ENCODE measurements at places on chromosomes 1 and 21. TPM values are rescaled to one million over a fixed set of nuclear protein-coding genes. Genes with fewer than 3 reads are reported as not detected.

- no peak for ATAC-seq
These were observed 7.3 kb upstream of the NRAS start for GRCh38 chr1:114723915-114724314.

DNA sequence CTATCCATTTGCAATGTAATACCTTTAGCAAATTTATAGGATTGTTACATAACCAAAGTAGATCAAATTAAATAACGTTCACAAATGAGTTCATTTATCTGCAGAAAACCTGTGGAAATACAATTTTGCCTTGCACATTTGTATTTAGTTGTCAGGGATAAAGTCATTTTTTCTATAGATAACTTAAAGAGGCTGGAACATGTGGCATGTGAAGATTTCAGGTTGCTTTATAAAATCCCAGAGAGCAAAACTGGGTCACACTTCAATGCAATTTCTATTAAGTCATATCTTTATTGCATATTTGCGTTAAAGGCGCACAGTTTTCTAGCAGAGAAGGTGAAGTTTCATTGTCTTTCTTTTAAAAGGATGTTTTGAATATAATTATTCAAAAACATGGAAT is 342.4 kb downstream of the USP25 start:
- no peak for ATAC-seq

DNA sequence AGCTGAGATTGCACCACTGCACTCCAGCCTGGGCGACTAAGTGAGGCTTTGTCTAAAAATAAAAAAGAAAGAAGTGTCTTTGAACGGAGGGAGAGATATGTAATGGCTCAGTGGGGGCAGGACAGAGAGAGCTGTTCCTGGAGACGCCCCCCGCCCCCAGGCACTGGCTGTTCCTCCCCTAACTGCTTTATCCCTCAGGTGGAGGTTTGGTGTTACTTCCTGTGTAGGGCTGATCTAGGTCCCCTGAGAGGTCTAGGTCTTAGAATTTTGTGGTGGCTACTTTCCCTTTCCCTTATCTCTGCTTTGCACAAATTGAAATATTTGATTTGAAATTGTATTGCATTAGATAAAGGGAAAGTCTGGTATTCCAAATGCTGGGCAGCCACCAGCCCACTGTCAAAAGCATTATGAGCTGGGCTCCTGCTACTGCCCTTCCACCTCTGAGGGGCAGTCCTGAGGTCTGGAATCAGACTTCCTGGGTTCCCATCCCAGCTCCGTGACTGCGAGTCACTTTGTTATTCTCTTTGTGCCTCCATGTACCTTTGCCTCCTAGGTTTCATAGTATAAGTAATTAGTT is 134.8 kb upstream of the KIF26B start:
- ATAC-seq, result no peak

Gene SPATA45
- 0.54 TPM for total RNA-seq

- no peak for ATAC-seq
These were observed 120.5 kb downstream of the RUNX1 start for GRCh38 chr21:34928637-34929036.

Gene CRP
- total RNA-seq, result not detected

Gene ADGRL2
- 93.9 TPM for total RNA-seq

GRCh38 chr21:44987886-44988606 is 48.2 kb downstream of the SLX9 start:
- ATAC-seq, result no peak

Gene TNNI3K
- total RNA-seq, result 1.2 TPM

DNA sequence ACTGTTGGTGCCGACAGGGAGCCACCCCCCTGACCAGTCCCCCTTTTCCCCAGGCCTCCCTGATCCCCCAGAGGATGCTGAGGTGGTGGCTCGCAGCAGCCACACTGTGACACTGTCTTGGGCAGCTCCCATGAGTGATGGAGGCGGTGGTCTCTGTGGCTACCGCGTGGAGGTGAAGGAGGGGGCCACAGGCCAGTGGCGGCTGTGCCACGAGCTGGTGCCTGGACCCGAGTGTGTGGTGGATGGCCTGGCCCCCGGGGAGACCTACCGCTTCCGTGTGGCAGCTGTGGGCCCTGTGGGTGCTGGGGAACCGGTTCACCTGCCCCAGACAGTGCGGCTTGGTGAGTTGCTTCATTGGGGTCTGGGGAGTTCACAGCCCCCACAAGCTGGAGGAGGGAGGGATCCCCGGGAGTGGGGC is 89.2 kb downstream of the TRIM11 start:
- no peak for ATAC-seq

- ATAC-seq, result peak; percentile 97
These were observed 196.8 kb upstream of the LMO4 start for GRCh38 chr1:87131809-87132283.

Gene TOE1
- total RNA-seq, result 13.9 TPM

- no peak for ATAC-seq
These were observed 1.5 kb downstream of the CA6 start for GRCh38 chr1:8947127-8947691.

- no peak for ATAC-seq
These were observed 214.0 kb downstream of the ZC3H11B start for GRCh38 chr1:219398815-219399396.

- no peak for ATAC-seq
These were observed 291.8 kb upstream of the CAMK1G start for GRCh38 chr1:209291715-209292114.

Gene SPATA6
- total RNA-seq, result 12.5 TPM

GRCh38 chr1:245512980-245513578 is 358.3 kb downstream of the KIF26B start:
- peak; percentile 64 for ATAC-seq

- no peak for ATAC-seq
These were observed 59.7 kb downstream of the KANK4 start for GRCh38 chr1:62259551-62259950.

DNA sequence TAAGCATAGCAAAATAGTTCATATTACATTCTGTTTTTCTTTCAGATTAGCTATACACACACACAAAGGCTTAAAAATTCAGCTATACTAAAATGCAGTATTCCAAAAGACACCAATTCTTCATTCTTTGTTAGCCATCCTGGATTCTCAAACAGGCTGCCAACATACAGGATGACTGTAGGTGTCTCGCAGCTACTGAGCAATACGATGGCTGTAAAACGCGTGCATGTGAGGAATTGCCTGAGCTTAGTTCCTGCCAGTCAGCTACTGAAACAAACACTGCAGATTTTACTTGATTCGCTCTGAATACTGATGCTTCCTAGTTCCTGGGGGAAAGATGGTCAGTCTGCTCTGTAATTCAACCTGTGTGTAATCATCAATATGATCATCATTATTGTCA is 24.7 kb upstream of the HMGN1 start:
- peak; percentile 72 for ATAC-seq

Gene EFNA1
- total RNA-seq, result 1.5 TPM

GRCh38 chr1:186213225-186213607 is 161.8 kb downstream of the TPR start:
- no peak for ATAC-seq

DNA sequence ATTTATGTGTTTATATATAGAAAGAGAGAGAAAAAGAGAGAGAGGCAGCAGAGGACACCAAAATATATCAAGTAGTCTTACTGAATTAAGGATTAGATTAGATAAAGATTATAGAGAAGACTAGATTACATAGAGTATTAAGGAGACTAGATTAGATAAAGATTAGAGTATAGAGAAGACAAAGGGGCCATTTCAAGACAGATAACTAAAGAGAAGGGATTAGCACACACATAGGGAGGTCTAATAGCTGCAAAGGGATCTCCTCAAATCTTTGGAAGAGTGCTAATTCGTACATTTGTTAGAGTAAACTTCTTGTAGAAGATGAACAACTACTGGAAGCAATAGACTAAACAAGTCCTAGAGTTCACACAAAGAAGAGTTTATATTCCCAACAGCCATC is 34.2 kb downstream of the OR6Y1 start:
- no peak for ATAC-seq

- no peak for ATAC-seq
These were observed 26.2 kb downstream of the ITPKB start for GRCh38 chr1:226712742-226713419.

Measured in motor neuron (in vitro differentiated cells).